Stimulated activated CD4-positive, alpha-beta T cell treated with anti-CD3 and anti-CD28 coated beads, Interleukin-1b, Interleukin-23, amount 100 ng/mL, for 1 hour (primary cell): ENCODE measurements at places on chromosomes 12 and 14.

GRCh38 chr12:67155863-67156262 lies 113.3 kb upstream of the CAND1 start:
- DNase-seq = no peak

GRCh38 chr14:69008421-69008884 lies 29.4 kb upstream of the ACTN1 start:
- DNase-seq = no peak

DNA sequence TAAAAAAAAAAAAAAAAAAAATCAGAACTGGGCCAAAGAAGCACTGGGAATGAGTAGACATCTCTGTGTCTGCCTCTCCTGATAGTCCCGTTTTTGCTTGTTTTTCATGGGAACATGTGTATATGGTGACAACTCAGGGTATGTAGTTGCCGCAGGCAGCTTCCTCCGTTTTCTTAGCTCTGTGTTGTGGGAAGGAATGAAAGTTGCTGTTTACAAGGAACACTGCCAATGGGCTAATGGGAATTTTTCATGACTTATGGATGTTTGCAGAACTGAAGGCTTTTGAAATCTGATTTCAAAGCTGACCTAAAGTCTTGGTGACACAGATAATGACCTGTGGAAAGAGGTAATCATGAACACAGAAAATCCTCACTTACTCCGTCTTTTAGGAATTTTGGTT lies 146.4 kb upstream of the BTG1 start:
- DNase-seq = no peak

- DNase-seq = no peak
These were observed 9.3 kb downstream of the EIF5 start for GRCh38 chr14:103343164-103343879.

GRCh38 chr14:78403278-78403815 lies 233.2 kb downstream of the NRXN3 start:
- no peak for DNase-seq

GRCh38 chr14:89773151-89773550 lies 181.4 kb downstream of the EFCAB11 start:
- no peak for DNase-seq

DNA sequence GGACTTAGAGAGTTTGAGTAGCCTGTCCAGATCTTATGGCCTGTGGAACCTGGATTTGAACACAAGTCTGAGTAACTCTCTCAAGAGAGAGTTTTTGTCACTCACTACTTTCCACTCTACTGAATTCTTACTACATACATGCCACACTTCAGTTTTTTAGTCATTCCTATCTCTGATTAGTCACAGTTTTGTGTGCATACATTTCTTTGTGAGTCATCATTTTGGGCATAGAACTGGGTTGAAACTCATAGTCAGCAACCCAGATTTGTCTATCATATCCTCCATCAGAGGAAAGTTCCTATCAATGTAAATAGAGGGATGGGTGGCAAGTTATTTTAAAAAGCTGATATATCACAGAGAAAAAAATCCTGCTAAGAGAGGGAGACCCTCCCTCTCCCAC lies 42.9 kb downstream of the FLRT2 start:
- no peak for DNase-seq

GRCh38 chr14:53778263-53778662 lies 178.4 kb downstream of the BMP4 start:
- DNase-seq = no peak

DNA sequence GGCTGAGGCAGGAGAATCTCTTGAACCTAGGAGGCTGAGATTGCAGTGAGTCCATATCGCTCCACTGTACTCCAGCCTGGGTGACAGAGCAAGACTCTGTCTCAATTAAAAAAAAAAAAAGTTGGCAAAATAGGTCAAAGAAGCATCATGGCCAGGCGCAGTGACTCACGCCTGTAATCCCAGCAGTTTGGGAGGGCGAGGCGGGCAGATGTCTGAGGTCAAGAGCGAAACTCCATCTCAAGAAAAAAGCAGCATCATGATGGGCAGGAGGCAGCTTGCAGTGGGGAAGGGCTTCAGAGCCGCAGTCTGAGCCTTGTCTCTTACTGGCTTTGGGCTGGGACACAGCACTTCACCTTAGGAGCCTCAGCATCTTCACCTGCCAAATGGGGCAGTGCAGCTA lies 21.4 kb downstream of the TEAD4 start:
- no peak for DNase-seq

DNA sequence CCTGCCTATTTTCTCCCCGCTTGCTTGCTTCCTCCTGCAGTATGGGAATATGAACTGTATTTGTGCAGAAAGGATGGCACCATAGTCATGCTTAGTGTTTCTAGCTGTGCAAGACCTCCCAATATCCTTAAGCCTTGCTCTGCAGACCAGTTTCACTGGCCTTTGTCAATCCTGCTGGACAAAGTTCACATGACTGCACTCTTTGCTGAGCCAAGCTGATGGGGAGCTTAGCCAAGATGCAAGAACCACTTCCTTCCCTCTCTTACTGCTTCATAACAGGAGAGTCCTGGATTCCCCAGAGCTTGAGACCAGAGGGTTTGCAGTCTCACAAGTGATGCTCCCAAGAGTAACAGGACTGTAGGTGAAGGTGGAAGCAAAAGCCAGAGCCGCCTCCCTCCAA lies 3.8 kb downstream of the ASIC1 start:
- no peak for DNase-seq

DNA sequence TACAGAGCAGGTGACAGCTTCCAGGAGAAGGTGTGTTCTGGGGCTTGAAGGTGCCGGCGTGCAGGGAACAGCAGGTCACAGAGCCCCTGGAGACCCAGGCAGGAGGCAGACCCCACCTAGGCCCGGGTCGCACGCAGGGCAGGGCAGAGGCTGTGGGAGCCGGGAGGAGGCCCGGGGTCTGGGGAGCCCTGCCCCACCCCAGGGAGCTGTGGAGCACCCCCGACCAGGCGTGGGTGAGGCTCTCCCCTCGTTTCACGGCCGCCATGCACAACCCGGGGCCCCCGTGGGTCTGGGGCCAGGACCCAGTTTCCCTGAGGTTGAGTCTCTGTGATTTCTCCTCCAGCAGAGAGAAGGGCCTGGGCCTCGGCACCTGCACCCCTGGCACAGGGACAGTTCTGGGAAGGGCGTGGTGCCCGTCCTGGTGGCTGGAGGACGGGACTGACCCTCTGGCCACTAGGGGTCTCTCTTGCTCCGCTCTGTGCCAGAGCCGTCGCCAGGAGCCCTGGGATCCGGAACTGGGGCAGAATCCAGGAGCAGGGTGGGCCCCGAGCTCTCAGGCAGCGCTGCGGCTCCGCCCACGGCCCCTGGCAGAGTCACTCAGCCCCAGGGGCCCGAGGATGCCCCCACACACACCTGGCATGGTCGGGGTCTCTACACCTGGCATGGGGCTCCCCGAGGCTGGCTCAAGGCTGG lies 75.2 kb upstream of the FBRSL1 start:
- DNase-seq = peak; percentile 49

GRCh38 chr12:95700316-95700785 lies 90.2 kb downstream of the NTN4 start:
- no peak for DNase-seq

DNA sequence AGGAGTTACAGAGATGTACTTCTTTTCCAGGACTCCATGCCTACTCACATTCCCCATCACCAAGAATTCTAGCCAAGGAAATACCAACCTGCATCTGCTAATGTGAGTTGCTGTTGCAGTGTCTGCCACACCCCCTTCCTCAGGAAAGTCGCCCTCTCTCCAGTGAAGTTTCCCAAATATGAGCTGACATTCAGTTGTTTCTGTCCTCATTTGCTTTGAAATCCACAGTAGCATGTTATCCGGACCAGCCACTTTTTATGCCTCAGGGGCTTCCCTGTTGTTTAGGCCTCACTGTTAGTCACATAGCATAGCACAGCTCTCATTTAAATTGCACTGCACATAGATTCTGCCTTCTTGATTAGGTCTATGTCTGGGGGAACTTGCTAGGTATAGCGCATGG lies 212.4 kb downstream of the EGLN3 start:
- DNase-seq = no peak

DNA sequence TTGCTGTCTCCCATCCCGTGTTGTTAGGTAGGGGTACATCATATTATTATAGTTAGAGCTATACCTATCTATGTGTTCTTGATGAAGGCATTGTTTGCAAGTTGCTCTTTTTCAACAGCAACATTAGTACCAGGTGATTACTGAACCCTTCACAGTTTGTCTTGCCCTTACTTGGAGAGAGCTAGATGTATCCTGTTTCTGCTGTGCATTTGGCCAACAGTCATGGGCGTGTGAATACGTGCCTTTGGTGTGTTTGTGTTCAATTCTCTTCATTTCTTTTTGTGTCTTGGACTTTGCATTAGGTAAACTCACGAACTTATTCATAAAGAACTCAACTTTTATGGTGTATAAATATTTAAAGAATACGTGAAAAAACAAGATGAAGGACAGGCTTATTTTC lies 14.3 kb downstream of the ARF6 start:
- no peak for DNase-seq

GRCh38 chr12:1530592-1531152 lies 63.7 kb downstream of the FBXL14 start:
- no peak for DNase-seq

GRCh38 chr14:32286602-32287001 lies 42.5 kb upstream of the AKAP6 start:
- DNase-seq = no peak

GRCh38 chr12:11630046-11630706 lies 19.3 kb upstream of the ETV6 start:
- no peak for DNase-seq

DNA sequence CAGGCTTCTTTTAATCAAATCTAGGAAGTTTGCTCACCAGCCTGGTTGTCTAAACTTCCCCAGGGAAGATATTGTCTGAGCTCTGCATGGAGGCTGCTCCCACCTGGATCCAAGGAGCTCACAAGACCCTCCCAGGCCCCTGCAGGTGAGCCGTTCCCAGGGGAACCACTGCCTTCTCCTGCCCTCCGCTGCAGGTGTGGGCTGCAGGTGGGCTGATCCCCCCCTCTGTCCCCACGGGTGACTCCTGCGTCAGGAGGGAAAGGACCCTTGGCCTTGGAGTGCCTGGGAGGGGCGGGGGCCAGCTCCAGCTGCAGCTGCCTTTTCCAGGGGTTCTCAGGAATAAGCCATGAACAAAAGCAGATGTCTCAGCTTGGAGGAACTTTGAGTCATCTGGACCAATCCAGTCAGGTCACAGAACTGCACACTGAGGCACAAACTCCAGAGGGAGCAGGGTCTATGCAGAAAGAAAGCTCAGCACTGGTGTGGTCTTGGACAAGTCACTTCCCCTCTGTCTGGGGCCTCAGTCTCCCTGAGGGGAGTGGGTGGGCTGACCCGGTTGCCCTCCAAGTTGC lies 246.6 kb upstream of the RTL1 start:
- no peak for DNase-seq

DNA sequence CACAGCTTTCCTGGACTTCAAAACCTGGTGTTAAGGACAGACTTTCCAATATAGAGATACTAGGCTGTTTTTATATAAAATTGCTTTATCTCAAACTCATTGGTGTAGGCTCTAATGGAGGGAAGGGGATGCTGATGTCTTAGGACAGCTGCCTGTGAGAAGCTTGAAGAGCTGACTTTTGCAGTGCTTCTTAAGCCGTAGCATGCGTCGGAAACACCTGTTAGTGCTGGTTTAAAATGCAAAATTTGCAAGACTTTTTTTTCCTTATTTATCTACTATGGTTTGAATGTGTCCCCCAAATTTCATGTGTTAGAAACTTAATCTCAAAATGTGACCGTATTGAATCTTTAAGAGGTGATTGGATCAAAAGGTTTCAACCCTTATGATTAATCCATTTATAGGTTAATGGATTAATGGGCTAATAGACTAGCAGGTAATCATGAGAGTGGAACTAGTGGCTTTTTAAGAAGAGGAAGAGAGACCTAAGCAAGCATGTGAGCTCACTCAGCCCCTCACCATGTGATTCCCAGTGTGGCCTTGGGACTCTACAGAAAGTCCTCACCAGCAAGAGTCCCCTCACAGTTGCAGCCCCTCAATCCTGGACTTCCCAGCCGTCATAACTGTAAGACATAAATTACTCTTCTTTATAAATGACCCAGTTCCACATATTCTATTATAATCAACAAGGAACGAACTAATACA lies 60.9 kb upstream of the FUT8 start:
- no peak for DNase-seq

DNA sequence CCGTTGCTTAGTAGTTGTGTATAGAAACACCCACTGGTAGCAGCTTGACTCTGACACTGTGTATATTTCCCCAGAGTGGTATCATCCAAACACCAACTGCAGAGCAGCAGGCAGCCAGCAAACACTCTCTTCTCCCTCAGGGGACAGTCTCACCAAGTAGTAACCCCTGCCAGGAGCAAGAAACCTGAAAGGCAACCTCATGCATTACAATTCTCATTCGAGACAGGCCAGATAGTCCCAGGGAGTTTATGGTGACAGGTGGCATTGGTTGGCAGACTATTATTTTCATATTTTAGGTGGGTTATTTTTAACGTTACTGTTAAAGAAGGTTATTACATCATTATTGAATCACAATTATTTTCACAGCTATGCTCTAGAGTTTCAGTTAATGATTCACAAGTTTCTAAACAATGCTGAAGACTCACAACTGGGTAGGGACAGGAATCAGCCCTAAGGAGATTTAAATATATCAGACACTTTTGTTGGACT lies 222.8 kb downstream of the EGLN3 start:
- no peak for DNase-seq

GRCh38 chr12:108832730-108833354 lies 24.5 kb downstream of the SSH1 start:
- DNase-seq = no peak

GRCh38 chr12:51419425-51420193 lies 5.0 kb upstream of the SLC4A8 start:
- DNase-seq = no peak

DNA sequence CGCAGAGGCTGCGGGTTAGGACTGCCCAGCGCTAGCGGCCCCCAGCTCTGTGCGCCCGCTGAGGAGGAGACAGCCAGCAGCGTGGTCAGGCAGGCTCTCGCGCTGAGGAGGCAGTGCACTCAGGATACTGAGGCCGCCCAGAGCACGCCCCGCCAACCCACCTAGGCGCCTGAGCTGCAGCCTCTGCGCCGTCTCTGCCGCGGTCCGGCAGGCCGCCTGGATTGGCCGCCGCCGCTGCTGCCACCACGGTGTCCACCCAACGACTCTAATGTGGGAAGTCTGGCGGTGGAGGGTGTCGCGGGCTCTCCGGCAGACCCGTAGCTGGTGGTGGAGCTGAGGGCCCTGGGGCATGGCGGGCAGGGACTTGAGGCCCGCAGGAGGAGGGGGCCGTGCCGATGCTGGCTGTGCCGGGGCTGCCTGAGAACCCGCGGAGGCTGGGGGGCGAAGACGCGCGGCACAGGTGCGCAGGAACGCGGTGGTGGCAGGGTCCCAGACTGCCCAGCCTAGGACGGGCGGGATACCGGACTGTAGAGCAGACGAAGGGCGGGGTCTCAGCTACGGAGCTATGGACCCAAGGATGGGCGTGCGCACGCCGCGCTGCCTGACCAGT lies 69.9 kb downstream of the ASCL4 start:
- no peak for DNase-seq

GRCh38 chr14:79265366-79265946 lies 945.8 kb downstream of the DIO2 start:
- no peak for DNase-seq

GRCh38 chr12:67709367-67709954 lies 60.9 kb downstream of the DYRK2 start:
- DNase-seq = no peak
